ENCODE measurements at places on chromosomes 1 and 21.
A peak's percentile ranks its signal among the peaks of the same experiment; 100 is the strongest.

DNA sequence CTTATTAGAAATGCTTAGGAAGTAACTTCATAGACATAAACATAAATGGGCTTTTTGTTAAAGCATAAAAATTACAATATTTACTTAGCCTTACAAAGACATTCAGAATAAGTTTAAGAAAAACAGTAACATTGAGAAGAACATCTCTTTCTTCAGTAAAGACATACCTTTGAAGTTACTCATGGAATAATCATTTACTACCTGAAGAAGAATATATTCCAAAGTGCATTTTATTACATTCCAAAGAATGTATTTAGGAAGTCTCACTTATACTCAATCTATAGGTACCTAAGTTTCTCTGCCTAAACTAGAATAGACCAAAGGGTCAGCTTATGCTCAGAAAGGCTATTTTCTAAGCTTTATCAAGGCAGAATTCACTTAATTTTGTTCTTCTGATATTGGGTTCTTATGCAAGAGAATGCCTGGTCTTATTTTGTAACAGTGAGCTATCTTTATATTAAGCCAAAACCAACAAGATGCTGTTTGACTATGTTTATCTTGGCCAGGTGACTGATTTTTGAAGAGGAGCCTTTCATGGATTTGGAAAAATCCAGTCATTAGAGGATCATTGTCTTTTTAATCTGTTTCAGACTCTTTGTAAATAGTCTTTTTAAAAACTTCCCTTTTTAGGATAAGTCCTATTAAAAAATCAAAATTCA is 110.1 kb downstream of the OLFML2B start:
- DNase-seq: no peak

DNA sequence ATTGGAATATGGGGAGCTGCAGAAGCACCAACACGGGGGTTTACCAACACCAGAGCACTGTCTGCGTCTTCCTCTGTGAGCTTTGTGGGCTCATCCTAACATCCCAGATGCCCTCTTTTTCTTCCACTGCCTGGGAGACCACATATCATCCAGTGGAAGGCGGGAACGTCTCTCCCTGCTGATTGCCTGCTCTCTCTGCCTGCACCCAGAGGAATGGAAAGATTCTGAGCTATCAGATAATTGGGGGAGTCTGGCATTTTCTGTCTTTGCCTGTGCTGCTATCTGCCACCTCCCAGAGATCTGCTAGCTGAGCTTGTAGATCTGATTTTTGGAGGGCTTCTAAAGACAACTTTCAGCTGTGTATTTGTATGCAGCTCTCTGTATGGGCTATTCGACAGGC is 166.2 kb upstream of the PLXNA2 start:
- no peak for DNase-seq

GRCh38 chr1:48266576-48266975 is 44.1 kb downstream of the SLC5A9 start:
- DNase-seq: no peak

DNA sequence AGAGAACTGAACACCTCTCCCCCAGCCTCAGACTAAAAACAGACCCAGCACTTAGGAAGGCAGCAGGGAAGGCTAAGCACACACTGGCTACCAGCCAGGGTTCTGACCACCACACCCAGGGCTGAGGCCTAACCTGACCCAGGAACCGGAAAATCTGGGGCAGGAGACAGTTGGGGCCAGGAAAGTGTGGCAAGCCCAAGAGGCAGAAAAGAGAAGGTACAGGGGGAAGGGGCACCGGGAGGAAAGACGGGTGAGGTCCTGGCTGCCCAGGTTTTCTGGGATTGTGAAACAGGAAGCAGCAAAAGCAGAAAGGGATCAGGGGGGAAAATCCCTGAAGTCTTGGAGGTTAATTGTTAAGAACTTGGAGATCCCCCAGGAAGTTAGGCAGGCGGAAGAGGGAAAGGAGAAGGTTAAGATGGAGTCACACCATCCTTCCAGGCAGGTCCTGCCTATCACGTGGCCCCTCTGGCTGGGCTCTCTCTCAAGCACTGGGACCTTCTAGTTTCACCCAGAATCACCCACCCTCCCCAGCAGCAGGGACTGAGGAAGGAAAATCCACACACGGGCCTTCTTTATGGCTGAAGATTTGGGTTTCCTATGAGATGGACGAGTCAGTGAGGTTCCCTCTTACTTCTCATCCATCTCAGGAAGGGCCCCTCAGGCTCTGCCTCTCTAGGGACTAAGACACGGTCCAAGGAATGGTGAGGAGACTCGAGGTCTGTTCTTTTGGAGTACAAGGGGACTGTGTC is 2.6 kb downstream of the HDGF start:
- peak; percentile 72 for DNase-seq

DNA sequence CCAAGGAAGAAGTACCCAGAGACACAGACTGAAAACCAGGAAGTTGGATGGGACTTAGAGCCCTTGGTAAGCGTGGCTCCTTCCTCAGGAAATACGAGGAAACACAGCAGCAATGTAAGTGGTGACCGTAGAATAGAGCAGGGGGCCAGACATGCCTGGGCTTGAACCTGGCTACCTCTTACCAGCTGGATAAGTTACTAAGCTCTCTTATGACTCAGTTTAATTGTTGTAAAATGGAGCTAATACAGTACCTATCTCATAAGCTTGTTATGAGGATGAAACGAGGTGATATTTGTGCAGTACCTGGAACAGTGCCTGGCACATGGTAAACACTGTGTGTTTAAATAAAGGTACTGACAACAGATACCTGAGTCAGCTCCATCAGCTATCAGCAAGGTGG is 19.2 kb downstream of the EBNA1BP2 start:
- DNase-seq: no peak

DNA sequence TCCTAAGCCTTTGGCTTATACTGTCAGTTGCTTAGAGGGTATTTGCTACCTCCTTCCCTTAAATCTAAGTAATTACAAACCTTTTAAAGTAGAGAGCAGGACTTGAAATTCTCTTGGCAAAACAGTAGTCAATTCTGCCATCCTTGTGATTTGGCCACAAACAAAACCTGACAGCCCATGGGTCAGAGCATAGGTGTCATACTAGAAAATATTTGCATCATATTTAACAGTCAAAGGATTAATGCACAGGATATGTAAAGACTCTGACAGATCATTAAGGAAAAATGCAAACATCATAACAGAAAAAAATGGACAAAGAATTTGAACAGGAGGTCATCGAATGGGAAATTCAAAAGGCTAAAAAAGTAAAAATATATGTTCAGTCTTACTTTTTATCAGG is 50.5 kb downstream of the ZFYVE9 start:
- DNase-seq: no peak

GRCh38 chr1:208431721-208432120 is 187.5 kb upstream of the PLXNA2 start:
- DNase-seq: no peak
